T47D (cell line): ENCODE measurements at places on chromosomes 4 and X.

GRCh38 chr4:1205586-1206298, 33.4 kb upstream of the SPON2 start:
- DNase-seq, result no peak

DNA sequence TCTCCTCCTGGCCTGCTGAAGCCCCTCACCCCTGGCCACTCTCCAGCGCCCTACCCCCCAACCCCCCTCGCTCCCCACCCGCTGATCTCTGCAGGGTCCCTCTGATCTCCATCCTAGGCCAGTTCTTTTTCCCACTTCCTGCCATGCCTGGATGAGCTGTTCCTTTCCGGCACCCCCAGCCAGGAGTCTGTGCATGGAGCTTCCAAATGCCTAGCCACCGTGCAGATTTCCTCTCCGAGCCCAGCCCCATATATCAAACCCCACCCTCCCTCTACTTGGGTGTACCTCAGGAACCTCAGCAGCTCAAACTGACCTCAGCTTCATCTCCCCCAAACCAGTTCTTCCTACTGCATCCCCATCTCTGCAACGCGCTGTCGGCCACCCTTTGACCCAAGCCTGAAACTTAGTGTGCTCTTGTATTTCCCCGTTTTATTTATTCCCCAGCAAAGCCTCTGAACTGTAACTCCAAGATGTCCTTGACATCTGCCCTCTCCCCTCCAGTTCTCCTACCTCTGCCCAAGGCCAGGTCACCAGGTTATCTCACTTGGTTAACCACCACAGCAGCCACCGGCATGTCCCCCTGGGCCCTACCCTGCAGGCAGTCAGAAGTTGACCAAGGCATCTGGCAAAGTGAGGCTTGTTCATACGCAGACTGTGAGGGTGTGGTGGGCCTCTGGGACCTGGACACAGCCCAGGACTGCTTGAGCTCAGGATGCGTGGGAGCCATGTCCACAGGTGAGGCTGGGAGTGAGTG, 194.9 kb upstream of the PSAPL1 start:
- DNase-seq, result no peak

DNA sequence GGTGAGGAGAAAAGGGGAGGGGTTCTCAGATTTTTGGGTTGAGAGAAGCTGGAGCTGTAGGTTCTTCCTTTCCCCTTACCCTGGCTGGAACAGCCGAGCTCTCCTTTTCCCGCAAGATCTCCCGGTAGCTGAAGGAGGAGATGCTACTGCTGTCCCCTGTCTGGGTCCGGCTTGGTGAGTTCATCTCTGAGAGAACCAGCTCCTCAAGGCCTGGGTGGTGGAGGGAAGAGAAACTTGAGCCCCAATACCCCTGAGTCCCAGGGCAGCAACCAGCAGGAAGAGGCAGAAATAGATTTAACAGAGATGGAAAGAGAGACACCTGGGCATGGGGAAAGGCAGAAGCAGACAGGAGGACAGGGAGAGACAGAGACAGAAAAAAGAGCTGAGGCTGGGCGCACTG, 6.6 kb upstream of the KCND1 start:
- no peak for DNase-seq

DNA sequence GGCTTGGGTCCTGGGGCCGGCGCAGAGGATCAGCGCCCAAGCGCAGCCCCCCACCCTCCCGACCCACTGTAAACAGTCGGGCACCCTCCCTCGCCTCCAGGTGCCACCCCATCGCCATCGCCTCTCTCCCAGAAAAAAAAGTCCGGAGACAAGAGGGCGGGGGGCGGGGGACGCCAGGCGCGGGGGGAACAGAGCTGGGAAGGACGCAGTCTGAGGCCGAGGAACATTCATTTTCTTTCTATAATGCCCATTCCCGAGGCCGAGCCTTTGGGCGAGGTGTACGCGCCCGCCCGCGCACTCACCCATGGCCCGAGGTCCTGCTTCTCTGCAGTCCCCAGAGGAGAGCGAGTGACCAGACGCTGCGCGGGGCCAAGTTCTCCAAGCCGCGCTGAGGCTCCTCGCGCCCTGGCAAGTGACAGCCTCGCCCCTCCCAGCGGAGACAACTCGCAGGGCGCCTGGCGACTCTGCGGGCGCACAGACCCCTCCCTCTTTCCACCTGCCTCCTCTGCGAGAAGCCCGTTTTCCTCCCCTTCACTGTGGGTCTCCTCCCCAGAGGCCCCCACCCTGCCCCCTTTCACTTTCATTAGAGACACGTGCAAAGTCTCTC, 63.5 kb upstream of the WDR17 start:
- DNase-seq, result peak; percentile 16

DNA sequence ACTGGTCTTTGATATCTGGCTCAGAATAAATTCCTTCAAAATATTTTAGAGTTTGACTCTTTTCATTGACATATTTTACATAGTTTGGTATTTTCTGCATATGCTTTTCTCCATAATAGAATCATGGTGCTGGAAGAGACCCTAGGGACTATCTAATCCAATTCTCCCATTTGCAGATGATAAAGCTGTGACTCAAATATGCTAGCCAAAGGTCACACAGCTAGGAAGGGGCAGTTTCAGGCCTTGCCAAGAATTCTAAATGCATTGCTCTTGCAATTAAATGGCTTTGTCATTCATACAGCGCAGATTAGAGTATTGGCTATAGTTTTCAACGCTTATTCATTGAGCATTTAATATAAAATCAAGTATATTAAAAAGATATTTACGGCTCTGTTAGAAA, 374.1 kb upstream of the RASGEF1B start:
- no peak for DNase-seq

- no peak for DNase-seq
Observed at GRCh38 chrX:69101683-69102251, 63.5 kb downstream of the PJA1 start.

- DNase-seq, result no peak
Observed at GRCh38 chrX:32847921-32848320, 363.4 kb downstream of the DMD start.

DNA sequence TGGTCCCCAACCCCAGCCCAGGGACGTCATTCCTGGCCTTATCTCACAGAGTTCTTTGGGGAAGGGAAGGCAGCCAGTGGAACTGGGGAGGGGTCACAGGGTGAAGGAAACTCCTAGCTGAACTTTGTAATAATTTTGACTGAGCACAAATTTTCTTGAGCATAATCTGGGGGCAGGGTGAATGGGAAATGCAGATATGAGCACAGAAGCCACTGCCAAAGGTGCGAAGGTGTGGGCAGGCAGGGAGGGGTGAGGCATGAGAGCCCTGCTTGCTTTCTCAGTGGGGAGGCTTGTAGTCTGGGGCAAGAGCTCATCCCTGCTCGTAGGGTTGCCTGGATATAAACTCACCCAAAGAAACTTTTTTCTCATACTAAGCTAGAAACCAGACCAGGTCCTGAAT, 34.9 kb downstream of the MGAT4D start:
- DNase-seq, result no peak

- DNase-seq, result no peak
Observed at GRCh38 chr4:128608006-128608405, 201.5 kb upstream of the JADE1 start.

- DNase-seq, result no peak
Observed at GRCh38 chr4:35818520-35818919, 425.8 kb downstream of the ARAP2 start.

DNA sequence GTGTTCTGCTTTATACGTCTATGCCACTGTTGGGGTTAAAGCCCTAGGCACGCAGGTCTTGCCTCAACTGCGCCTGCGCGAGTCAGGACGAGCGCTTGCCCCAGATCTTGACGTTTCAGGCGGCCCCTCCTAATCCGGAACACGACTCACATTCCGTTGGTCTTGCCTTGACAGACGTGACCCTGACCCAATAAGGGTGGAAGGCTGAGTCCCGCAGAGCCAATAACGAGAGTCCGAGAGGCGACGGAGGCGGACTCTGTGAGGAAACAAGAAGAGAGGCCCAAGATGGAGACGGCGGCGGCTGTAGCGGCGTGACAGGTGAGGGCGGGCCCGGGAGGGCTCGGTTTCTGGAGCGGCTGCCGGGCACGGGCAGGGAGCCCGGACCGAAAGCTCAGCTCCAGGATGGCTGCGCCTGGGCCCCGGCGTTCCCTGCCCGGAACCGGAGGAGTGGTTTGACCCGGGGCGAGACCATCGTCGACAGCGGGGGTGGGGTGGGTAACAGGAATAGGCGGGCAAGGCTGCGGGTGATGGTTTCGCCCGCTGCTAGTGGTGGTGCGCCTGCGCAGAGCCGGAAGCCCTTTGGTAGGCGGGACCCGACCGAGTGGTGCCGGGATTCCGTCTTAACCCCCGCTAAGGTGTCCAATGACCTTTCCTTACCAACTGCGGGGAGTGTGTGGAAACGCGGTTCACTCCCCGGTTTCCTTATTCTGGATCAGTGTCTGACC, at the start of gene ARAF:
ARAF (plus strand) TSS at position 272 of the 725 bp plus-strand sequence. CDS start 1,763 bp downstream, outside the sequence.
- peak; percentile 100 for DNase-seq

DNA sequence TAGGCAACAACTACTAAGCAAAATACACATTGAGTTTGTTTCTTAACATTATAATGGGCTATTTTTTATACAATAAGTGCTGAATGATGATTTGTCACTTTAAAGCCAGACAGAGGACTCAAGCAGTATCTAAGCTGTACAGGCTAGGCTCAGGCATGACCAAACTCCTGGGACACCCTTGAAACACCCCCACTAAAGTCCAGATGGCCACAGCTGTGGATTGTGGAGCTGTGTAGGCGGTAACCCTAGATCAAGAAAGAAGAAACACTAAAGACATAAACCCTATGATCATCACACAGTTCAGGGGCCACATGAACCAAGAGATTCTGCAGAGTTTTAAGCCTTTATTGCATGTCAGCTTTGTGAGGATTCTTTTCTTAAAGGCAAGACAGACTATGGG, 25.1 kb downstream of the TAB3 start:
- no peak for DNase-seq

GRCh38 chrX:85429066-85429465, 49.6 kb upstream of the POF1B start:
- DNase-seq, result no peak

GRCh38 chr4:8906991-8907595, 35.5 kb upstream of the HMX1 start:
- DNase-seq, result no peak

DNA sequence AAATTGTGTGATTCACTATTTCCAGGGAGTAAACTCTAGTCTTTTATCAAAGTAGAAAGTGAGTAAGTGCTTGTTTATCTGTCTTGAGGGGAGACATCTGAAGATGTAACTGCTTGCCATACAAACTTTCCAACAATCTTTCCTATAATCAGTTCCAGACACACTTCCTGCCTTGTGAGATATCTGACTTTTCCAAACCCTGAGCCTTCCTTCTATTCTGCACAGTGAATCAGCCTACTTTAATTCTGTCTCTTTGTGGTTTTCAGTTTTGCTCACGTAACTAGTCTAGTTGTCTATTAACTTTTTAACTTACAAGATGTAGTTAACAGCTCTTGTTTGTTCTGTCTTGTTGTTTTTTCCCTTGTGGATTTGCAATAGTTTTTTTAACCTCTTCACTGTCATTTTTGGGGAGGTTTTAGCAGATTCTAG, 947.8 kb downstream of the C4orf33 start:
- no peak for DNase-seq

DNA sequence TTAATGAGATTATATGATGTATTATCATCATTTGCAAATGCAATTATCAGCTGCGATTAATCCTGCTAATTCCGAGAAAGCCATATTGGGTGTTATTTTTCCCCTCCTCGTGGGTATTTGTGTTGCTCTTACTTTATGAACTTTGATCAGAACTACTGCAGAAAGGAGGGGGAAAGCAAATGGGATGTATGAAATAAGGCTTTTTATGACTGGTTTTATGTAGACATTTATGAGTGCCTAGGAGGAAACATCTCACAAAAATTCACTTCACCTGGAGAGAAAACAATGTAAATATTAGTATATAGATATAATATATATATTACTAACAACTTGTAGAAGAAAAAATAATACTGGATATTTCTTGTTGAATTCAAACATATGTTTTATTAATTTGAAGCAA, 214.4 kb downstream of the TEX13A start:
- no peak for DNase-seq

DNA sequence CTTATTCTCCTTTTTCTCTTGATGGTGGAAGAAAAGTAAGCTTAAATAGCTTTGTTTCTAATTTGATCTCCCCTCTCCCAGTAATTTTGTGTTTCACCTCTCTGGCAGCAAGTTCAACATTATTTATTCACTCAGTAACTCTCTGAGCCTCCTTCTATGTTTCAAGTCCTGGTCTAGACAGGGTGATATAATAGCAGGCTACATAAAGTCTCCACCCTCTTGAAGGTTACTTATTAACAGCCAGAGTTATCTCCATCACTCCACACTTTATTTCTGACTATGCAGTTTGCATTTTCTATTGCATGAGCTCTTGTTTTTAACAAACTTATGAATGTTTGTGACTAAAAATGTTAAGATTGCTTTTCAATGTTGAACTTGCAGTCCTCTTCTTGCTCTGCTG, 17.8 kb upstream of the ANOS1 start:
- no peak for DNase-seq

GRCh38 chr4:53929955-53930798, 134.2 kb downstream of the CHIC2 start:
- peak; percentile 42 for DNase-seq

DNA sequence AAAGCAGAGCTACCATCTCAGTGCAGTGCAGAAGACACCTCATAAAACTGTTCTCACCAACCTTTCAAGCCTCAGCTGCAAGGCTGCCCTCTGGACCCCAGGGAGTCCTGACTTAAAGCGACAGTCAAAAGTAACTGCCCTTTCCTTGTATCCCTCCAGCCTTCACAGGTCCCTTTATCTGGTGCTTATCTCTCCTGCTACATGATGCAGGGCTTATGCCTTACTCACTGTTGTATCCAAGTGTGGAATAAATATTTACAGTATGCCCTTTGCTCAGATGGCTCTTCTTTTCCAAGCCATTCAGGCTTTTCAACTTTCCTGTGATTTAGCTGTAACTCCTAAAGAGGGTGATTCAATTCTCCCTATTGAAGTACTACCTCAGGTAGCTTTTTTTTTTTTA, 92.6 kb downstream of the KDR start:
- DNase-seq, result no peak

DNA sequence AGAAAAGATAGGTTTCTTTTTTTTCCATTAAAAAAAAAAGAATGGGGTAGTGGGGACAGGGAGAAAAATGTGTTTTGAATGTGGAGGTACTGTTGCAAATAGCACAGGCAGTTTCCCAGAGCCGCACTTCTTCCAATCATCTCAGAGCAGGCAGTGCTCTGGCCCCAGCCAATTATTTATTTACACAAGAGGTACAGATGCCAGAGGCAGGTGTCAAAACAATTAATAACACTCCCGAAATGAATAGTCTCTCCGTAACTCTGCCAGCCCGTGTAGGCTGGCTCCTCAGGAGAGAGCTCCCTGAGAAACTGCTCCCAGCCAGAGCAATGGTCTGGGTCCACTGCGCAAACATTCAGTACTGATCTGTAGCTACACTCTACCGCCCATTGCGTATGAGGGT, 130.8 kb upstream of the IL1RAPL2 start:
- DNase-seq, result no peak
